ENCODE measurements at places on chromosomes 2 and 18.
A peak's percentile ranks its signal among the peaks of the same experiment; 100 is the strongest.

DNA sequence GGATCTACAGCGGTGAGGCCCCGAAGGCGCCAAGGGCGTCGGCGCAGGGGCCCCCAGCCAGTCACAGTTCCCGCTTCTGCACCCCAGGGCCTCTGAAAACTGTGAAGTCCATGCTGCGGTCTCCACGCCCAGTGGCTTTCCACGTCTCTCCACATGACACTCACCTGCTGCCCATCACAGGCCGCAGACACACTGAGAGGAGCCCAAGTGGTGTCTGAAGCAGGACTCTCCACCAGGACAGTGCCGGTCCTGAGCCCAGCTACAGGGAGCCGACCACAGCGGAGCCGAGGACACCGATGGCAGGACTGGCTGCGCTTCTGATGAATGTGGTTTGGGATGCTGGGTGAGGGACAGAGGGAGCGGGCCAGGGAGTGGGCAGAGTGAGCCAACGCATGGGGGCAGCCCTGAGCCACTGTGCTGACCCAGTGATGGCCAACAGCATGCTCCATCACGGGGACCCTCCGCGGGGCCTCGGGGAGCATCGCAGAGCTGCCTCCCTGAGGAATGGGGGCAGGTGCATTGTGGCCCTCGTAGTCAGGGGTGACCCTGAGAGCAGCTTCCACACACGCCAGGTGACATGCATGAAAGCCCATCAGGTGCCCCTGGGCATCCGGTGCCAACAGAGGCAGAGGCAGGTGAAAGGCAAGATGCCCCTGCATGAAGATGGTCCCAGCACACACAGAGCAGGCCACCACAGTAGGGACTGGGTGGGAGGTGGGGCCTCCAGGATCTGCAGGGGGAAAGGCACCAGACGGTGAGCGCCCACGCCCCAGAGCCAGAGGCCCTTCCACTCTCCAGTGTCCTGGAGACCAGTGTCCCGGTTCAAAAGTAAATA is 116.6 kb downstream of the HDAC4 start:
- no peak for DNase-seq

DNA sequence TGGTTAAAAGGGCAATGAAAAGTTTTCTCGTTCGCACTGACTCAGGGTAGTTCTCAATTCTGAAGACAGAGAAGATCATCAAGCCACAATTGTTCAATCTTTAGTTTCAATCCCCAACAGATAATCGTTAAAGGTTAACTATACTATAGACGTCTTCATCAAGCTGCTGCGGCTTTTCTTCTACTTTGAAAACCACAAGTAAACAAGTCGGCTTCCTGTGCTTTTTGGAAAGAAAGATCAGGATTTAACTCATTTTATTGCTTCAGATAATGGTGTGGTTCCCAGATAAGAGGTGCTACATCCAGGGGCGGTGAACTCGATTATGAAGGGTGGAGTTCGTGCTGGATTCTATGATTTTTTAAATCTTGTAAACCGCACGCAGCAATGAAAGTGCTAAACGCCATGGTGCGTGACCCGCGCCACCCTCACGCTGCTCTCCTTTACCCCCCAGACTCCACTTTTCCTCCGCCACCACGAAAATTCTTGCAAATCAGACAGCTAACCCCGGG is 545 bp upstream of the CDCA7 start:
- DNase-seq = no peak

DNA sequence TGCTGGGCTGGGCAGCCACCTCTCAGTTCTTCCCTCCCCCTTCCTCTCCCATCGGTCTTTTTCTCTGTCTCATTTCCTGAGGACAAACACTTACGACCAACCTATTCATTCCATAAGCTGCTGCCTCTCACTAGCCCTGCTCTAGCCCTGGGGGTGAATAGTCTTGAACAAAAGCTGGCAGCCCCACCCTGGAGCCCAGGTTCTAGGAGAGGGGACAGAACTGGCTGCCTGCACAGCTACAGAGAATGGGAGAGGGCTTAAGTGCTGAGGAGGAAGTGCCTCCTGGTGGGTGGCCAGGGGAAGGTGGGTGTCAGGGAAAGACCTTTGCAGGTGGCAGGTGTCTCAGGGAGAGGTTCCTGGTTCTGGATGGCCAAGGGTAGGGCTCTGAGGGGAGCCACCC is 22.8 kb downstream of the ANO7 start:
- no peak for DNase-seq

GRCh38 chr18:44941516-44941915 is 260.8 kb downstream of the SETBP1 start:
- DNase-seq = no peak

DNA sequence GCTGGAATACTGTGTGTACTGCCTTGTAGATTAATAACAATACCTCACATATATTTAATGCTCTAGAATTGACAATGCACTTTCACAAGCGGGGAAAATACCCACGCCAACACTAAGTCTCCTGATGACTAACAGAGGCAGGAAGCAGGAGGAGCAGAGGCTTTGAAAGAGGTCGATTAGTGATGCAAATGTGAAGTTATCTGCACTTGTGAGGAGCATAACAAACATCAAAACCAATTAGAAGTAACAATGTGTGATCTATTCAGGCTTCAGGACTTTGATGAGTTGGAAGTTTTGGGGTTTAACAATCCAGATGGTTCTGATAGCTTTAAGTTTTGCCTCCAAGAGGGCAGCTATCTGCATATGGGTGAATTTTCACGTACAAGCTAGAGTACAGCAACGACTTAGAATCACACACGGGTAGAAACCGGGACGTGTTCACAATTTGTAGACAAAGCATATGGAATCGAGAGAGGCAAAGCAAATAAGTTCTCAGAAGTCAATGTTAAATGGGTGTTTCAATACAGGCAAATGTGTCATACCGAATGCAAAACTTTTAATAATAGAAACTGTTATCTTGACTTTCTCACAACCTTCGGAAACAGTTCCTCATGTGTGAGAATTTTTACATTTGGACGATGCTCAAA is 114.5 kb downstream of the METTL8 start:
- peak; percentile 78 for DNase-seq

DNA sequence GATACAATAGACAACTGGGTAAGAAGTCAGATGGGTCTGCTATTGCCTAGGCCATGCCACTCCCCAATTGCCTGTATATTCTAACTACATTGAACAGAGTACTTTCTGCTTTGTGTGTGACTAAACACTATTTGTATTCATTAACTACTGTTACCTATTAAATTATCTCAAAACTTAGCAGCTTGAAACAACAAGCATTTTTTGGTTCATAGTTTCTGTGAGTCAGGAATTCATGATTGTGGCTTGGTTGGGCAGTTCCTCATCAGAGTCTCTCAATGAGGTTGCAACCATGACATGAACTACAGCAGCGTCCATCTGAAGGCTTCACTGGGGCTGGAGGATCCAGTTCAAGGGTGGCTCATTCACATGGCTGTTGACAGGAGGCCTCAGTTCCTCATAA is 205.7 kb downstream of the EN1 start:
- no peak for DNase-seq

DNA sequence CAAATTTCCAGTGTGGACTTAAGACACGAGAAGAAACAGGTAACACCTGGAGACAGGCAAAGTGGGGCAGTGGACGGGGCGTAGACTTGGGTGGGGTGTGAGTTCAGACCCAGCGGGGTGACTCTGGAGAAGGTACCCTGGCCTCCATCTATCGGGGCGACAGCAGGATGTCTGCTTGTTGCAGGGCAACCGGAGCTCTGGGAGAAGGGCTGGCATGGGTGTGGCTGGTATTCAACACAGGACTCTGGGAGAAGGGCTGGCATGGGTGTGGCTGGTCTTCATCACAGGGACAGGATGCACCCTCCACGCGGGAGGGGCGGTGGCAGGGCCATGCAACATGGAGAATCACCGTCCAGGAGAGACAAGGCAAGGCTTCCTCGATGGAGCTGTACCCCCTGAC is 198.5 kb downstream of the HDAC4 start:
- DNase-seq = no peak

DNA sequence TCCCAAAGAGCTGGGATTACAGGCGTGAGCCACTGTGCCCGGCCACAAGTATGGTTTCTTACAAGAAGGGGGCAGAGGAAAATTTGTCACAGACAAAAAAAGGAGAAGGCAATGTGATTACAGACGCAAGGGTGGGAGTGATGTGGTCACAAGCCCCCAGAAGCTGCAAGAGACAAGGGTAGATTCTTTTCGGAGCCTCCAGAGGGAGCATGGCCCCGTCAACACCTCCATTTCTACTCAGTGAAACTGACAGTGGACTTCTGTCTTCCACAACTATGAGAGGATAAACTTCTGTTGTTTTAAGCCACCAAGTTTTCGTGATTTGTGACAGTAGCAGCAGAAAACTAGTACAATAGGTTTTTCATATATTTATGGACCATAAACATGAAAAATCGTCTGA is 2.1 kb upstream of the TCF7L1 start:
- no peak for DNase-seq

DNA sequence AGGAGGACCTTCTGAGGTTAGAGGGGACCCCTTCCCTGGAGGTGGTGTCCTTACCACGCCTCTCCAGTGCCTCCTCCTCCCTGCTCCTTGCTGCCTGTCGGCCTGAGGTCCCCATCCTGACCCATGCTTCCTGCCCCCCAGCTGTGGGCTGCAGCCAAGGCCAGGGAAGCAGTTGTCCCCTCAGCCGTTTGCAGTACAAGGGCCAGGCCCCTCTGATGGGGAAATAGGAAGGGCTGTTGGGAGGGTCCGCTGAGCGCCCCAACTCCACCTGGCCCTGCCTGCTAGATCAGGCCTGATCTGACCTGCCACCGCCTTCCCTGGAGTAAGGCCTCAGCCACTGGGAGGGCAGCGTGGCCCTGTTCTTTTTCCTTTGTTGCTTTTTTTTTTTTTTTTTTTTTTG is 219.8 kb downstream of the KLHL29 start:
- no peak for DNase-seq
